ENCODE measurements at places on chromosomes 12 and 14.

- no peak for DNase-seq
These were observed 1.0 kb downstream of the SOS2 start for GRCh38 chr14:50230401-50230700.

DNA sequence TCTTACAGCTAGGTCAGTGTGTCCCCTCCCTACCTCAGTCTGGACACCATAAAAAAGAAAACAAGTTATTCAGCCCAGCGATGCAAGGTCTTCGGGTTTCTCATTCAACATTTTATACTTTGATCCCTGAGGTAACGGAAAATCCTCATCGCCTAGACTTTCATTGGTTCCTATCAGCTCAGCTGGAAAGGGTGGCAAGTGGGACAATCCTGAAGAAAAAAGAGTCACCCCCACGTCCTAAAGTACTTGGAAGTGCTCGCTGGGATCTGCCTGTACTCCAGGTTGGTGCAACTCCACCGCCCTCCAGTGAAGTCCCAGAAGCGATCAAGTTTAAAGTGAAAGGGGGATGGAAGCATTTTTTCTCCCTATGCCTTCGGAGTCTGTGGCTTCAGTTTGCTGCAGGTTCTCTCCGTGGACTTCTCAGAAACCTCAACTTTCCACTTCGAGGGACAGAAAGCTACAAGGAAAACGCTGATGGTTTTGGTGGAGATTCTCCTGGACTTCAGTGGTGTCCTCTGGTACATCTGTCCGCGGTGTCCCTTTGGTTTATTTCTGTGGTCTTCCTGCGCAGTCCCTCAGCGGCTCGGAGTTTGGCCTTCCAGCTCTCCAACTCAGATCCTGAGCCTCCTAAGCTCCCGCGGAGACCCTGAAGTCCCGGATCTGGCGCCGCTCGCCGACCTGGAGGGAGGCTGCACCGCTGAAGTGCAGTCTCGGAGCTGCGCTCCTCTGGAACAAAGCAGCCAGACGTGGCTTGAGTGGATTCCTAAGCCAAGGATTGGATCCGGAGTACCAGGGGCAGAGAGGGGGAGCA, 1.8 kb upstream of the LRFN5 start:
- DNase-seq = no peak

DNA sequence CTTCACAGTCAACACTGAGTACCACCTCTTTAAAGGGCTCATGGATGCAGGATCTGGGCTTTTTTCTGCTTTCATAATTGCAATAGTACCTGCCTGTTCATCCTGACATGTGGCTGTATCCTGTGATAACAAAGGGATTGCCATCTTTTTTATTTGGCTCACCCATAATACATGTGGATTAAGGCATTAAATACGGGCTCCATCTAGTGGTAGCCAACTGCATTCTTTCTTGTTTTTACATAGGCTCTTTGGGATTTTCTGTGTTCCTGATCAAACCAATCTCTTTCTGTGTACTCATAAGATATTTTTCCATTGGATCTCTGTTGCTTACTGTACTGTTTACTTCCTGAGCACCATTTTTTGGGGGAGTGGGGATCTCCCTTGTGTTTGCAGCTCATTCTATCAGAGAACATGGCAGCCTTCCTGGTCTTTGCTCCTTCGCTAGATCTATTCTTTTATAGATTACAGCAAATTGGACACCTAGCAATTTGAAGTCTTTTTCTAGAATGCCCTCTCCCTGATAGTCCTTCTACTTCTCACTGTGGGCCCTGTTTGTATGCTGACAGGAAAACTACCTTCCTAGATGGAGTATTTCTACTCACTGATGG, 723.4 kb upstream of the MDGA2 start:
- peak; percentile 43 for DNase-seq

DNA sequence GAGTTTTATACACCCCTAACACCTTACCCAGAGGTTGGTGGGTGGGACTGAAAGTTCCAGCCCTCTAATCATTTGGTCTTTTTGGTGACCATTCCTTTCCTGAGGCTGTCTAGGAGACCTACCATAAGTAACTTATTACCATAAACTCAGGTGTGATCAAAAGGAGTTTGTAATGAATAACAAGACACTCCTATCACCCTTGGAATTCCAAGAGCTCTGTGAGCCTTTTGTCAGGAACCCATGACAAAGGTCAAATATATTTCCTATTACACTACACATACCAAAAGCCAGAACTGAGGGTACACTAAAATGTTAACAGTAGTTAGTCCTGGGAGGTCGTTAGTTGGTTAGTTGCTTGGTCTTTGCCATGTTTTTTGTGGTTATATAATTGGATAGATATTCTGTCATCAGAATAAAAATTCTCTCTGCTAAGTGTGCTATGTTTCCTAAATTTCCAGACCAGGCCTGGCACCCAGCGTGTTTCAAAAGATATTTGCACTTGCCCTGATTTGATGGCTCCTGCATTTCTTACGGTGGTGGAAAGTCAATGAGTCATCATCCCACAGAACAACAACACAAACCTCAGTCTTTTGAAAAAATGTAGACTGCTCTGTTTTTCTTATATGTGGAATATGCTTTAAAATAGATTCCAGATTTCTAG, 27.0 kb upstream of the AKAP5 start:
- no peak for DNase-seq
